ENCODE measurements at places on chromosomes 12 and 14.
A peak's percentile ranks its signal among the peaks of the same experiment; 100 is the strongest.

- DNase-seq = peak; percentile 7
Measured at GRCh38 chr12:14416658-14417057, 51.2 kb downstream of the ATF7IP start.

DNA sequence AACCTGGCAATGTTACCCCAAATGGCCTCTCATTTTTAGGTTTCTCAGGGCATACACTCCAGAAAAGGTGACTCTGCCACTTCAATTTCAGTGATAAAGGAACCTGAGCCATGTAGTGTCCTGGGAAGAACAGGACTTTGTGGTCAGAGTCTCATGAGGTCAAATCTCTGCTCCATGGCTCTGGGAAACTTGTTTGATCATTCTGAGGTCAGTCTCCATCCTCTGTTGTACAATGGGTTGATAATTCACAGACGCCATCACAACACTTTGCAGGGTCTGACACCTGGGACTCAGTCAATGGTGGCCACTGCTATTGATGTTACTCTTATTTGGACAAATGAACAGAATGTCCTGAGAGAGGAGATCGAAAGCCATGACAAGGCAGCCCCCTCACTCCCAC lies 31.1 kb upstream of the SMOC1 start:
- DNase-seq = no peak

GRCh38 chr12:26101350-26101734 lies 23.5 kb downstream of the BHLHE41 start:
- peak; percentile 64 for DNase-seq

- DNase-seq = no peak
Measured at GRCh38 chr12:116303929-116304328, 26.4 kb upstream of the MED13L start.

- DNase-seq = no peak
Measured at GRCh38 chr14:79971330-79971729, 240.0 kb downstream of the DIO2 start.

DNA sequence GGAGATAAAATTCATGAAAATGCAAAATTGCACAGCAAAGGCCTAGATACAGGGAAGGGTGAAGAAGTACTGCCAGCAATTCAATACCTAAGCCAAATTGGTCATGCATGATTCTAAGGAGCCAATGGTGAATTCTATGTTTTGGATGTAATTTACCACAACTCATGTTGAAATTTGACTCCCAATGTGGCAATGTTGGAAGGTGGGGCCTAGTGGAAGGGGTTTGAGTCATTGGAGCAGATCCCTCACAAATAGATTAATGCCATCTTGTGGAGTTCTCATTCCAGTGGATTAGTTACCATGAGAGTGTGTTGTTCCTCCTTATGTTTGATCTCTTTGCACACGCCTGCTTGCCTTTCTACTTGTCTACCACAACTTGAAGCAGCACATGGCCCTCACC lies 194.0 kb upstream of the ALG10 start:
- DNase-seq = no peak

GRCh38 chr14:65769151-65769550 lies 356.6 kb downstream of the FUT8 start:
- DNase-seq = no peak

GRCh38 chr14:34851395-34851794 lies 23.8 kb downstream of the BAZ1A start:
- DNase-seq = no peak

DNA sequence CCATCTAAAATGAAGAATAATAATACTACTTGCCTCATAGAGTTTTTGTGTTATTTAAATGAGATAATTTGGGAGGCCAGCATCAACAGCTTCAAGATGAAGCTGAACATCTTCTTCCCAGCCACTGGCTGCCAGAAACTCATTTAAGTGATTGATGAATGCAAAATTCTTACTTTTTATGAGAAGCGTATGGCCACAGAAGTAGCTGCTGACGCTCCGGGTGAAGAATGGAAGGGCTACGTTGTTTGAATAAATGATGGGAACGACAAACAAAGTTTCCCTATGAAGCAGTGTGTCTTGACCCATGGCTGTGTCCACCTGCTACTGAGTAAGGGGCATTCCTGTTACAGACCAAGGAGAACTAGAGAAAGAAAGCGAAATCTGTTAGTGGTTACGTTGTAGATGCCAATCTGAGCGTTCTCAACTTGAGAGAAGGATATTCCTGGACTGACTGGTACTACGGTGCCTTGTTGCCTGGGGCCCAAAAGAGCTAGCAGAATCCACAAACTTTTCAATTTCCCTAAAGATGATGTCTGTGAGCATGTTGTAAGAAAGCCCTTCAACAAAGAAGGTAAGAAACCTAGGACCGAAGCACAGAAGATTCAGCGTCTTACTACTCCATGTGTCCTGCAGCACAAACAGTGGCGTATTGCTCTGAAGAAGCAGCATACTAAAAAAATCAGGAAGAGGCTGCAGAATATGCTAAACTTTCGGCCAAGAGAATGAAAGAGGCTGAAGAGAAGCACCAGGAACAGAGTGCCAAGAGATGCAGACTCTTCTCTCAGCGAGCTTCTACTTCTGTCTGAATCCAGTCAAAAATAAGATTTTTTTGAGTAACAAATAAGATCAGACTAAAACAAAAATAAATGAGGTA lies 100.0 kb upstream of the LRIG3 start:
- DNase-seq = no peak

DNA sequence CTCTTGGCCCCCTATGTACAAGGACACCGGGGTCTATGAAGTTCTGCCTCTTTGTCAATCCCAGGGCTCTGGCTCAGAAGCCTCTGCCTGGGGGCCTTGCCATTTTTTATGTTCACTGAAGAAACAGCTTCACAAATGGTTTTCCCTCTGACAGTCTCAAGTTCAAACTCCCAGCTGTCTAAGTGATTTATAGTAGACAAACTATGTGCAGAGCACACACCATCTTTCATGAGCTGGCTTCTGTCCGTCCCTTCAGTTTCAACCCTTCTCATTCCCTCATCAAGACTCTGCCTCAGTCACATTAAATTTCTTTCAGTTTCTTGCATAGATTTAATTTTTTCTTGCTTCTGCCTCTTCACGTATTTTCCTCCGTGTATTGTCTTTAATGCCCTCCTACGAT lies 2.7 kb upstream of the DCD start:
- no peak for DNase-seq

DNA sequence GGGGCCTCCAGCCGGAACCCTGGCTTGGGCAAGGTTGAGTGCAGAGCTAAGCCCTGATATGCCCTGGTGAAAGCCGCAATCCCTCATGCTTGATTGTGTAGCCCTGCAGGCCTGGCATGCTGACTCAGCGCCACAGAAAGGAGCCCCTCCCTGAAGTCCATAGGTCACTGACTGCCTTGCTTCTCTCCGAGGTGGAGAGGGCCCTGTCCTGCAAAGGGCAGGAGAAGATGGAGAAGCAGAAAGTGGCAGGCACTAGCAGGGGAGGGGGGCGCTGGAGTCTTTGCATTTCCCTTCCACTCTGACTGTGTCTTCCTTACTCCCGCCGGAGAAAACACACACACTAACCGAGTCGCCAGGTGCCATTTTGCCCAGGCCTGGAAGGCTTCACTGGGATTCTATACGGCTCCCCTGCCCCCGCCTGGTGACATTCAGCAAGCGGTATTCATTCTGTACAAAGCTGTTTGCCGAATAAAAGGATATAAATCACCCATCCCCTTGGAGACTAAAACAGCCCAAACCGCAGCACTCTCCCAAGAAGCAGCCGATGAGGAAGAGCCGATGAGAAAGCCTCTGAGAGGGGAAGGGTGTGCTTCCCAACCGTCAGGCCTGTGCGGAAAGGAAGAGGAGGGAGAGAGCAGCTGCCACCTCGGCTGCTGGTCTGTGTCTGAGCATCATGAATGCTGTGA lies 69.8 kb downstream of the SLC6A12 start:
- DNase-seq = peak; percentile 94

DNA sequence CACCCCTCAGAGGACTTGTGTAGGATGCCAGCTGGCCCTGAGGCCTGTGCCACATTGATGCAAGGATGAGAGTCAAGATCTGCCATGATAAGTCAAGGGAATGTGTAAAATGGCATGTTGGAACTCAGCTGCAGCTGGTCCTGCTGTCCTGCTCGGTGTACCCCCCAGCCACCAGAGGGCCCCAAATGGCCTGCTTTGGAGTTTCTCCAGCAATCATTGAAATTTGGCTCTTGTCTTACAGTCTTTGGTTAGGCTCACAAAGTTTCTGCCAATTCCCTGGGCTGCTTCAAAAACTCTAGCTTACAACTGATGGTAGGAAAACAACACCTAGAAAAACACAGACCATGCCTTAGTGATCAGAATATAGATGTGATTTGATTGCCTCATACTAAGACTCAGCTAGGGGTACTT lies 76.8 kb downstream of the HSD17B6 start:
- DNase-seq = peak; percentile 48

- no peak for DNase-seq
Measured at GRCh38 chr12:115964626-115965025, 312.9 kb downstream of the MED13L start.

- DNase-seq = no peak
Measured at GRCh38 chr14:88005050-88005481, at the start of gene GPR65. Gene GPR65, plus strand, starts transcription at chr14:88005135. Its CDS starts 5,713 bp downstream, at chr14:88010848.

DNA sequence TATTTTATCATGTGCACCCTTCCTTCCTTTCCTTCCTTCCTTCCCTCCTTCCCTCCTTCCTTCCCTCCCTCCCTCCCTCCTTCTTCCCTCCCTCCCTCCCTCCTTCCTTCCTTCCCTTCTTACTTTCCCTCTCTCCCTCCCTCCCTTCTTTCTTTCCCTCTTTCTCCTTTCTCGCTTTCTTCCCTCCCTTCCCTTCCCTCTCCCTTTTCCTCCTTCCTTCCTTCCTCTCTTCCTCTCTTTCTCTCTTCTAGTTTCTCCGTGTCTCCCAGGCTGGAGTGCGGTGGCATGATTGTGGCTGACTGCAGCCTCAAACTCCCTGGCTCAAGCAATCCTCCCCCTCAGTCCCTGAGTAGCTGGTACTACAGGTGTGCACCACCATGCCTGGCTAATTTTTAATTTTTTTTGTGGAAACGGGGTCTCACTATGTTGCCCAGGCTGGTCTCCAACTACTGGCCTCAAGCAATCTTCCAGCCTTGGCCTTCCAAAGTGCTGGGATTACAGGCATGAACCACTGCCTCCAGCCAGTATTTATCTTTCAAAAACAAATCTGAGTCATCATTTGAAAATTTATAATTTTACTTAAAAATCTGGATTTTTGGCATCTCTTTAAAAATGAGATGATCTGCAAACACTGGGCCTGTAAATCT lies 7.8 kb downstream of the C1RL start:
- no peak for DNase-seq

DNA sequence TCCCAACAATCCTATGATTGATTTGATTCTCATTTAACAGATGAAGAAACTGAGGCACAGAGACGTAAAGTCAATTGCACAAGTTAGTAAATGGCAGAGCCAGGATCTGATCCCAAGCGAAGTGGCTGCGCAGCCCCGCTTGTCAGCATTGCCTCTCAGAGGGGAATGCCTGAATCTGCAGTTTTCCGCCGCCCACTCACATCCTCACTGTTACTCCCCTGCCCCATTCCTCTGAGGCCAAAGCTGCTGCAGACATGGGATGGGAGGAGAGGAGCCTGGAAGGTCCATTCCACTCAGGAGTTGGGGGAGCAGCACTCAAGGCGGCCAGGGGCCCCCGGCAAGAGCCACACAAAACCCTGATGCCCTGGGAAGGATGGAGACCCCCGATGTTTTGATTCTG lies 1.0 kb downstream of the NRIP2 start:
- no peak for DNase-seq

GRCh38 chr14:70934502-70935134 lies 27.4 kb downstream of the PCNX1 start:
- DNase-seq = no peak

- DNase-seq = peak; percentile 26
Measured at GRCh38 chr12:108884116-108885012, 4.5 kb downstream of the DAO start.

DNA sequence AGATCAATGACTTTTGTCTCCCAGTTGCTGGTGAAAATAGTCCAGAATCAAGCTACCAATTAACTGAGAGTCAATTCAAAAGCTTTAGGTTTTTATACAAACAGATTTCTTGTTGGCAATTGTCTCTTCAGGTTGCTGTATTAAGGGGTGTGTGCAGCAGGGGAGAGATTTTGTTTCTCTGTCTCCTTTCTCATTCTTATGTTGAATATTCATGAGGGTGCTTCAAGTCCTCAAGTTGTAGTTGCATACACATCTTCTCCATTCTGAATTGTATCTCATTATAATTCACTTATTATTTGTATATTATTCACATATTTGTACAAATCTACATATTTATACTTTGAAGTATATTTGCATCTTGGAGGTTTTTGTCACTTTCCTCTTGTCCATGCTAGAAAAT lies 126.7 kb upstream of the PTPRQ start:
- no peak for DNase-seq

GRCh38 chr12:288687-289086 lies 26.1 kb upstream of the SLC6A13 start:
- DNase-seq = no peak

DNA sequence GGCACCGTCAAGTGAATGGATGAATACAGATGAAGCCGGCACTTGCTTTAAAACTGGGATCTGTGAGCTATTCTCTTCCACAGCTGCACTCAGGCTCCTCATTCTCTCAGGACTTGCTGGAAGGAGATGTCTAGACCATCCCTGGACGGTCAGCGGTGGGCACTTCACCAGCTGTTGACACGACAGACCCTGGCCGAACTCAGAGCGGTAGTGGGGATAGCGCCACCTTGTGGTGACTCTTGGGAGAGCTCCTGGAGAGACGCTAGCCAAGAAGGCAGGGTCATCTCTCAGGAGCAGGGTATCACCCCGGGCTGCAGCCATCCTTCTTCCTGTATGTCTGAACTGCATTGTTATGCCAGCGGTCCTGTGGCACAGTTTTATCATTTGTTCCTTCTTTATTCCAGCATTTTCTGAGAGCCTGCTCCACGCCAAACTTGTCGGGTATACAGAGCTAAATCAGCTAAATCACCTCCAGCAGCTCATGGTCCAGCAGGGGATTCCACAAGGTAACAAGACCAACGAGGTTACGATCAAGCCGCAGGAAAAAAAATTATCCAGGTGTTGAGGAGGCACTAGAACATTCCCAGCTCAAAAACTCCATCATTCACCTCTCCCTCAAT lies 10.0 kb downstream of the WNT1 start:
- DNase-seq = peak; percentile 42

GRCh38 chr12:124632519-124632984 lies 65.1 kb upstream of the NCOR2 start:
- DNase-seq = peak; percentile 46

- DNase-seq = no peak
Measured at GRCh38 chr12:27034607-27035293, 12.4 kb downstream of the MED21 start.

GRCh38 chr14:52395728-52396127 lies 81.6 kb downstream of the PTGER2 start:
- DNase-seq = no peak

DNA sequence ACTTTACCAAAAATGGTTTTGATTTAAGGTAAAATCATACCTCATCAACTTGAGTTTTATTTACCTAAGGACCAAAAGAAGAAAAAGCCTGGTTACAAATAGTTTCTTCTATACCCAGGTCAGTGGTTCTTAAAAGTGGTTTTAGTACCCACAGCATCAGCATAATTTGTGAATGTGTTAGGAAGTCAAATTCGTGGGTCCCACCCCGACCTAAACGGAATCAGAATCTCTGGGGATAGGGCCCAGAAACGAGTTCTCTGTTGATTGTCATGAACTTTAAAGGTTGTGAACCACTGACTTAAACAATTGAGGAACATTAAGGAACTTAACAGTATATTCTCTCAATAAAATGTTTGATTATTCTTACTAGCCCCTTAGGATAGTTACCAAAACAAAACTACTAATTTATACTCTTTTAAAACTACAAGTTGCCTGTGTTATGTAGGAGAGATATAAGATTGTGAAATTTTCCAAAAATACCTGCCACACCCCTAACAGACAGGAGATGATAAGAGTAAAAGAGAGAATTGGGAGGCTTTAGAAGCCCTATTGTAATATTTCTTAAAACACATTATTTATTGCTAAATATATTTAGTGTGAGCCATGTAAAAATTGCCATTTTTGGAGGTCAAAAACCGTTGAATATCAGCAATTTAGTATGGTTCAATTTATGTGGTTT lies 669 bp upstream of the SLC25A21 start:
- no peak for DNase-seq

All from SW480 (cell line).